NCI-H524 treated with DMSO at 0.1 percent for 48 hours (cell line): ENCODE measurements at places on chromosomes 2 and 18.

- no peak for DNase-seq
Observed at GRCh38 chr18:39434223-39434920, 1868.8 kb upstream of the CELF4 start.

GRCh38 chr2:73290049-73290839 lies 3.1 kb downstream of the EGR4 start:
- no peak for DNase-seq

DNA sequence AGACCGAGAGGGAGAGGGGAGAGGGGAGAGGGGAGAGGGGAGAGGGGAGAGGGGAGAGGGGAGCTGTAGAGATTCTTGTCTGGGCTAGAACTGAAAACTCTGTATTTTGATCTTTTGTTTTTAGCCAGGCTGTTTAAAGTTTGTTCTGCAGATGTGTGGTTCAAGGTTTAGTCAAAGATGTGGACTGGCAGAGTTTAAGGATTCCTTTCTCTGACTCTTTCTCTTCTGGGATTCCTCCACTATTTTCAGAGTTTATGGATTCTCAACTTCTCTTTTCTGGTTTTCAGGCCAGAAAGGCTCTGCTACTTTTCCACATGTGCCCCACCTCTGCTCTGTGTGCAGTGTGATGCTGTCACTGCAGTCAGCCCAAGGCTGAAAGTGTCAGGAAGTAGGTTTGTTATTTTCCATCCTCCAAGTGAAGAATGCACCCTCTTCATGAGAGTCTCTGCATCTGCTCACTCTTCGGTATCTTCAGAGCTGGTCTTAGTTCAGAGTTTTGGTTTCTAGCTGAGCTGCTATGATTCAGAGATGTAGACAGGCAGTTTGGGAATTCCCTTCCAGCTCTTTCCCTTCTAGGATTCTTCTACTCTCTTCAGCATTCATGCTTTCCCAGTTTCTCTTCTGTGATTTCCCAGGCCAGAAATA lies 130.9 kb upstream of the SMAD7 start:
- DNase-seq = no peak

- no peak for DNase-seq
Observed at GRCh38 chr2:70212298-70212932, 21.6 kb upstream of the C2orf42 start.

DNA sequence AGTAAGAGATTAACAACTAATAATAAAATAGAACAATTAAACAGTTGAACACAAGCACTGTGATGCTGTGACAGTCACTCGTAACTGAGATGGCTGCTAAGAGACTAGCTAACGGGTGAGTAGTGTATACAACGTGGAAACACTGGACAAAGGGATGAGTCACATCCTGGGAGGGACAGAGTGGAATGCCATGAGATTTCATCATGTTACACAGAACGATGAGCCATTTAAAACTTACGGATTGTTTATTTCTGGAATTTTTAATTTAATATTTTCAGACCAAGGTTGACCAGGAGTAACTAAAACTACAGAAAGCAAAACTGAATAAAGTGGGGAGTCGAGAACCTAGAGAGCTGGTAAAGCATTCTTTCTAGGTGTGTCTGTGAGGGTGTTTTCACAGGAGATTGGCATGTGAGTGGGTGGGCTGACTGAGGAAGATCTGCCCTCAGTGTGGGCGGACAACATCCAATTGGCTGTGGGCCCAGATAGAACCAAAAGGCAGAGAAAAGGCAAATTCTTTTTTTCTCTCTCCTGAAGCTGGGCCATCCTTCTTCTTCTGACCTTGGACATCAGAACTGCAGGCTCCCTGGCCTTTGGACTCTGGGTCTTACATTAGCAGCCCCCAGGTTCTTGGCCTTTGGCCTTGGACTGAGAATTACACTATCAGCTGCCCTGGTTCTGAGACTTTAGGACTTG lies 14.6 kb downstream of the TMSB10 start:
- DNase-seq = no peak

DNA sequence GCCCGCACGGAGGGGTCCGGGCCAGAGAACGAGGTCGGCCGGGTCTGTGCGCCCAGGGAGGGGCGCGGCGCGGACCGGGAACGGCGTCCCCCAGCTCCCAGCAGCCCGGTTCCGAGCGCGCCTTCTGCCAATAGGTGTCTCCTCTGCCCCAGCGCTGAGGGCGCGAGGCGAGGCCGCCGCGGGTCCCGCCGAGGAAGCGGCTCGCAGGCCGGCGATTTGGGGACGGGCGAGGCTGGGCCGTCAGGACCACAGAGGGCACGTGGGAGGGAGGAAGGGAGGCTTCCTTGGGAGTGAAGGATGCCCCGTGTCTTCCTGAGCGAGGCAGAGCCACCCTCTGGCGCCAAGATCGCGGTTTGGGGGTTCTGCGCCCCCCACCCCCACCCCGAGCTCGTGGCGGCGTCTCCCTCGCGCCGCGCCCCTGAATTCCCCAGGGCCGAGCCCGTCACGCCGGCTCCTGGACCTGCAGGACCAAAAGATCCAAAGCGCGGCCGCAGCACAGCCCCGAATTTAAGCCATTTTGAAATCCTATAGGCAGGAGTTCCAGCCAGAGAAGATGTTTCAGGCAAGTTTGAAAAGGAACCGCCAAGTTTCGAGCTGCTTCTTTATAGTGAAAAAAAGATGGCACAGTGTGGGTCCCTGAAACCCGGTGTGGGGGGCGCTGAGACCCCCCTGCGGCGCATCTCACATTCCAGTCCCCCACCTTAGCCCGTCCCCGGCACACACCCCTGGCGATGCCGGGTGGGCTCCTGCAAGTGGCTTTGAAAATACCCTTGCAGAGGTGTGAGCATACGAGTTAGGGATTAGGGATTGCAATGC lies 909 bp downstream of the NFATC1 start:
- DNase-seq = no peak

- no peak for DNase-seq
Observed at GRCh38 chr18:68056936-68057335, 540.4 kb upstream of the DSEL start.

GRCh38 chr2:236939271-236939670 lies 146.4 kb upstream of the COPS8 start:
- no peak for DNase-seq

DNA sequence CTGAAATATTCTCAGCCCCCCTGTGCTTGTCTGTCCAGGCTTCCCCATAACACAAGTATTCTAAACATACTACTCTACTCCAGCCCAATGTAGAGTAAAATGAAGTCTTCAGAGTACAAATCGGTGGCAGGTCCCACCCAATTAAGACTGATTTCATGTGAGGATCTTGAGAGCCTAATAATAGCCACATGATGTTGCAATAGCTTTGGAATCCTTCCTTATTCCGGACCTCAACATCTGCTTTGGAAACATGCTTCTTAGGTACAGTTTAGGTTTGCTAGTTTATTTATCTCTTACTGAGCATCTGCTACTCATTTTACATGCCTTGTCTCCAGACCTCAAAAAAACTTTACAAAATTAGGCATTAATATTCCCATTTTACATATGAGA lies 207.3 kb upstream of the RAB6C start:
- DNase-seq = no peak
